ENCODE measurements at places on chromosomes 16 and 17.

DNA sequence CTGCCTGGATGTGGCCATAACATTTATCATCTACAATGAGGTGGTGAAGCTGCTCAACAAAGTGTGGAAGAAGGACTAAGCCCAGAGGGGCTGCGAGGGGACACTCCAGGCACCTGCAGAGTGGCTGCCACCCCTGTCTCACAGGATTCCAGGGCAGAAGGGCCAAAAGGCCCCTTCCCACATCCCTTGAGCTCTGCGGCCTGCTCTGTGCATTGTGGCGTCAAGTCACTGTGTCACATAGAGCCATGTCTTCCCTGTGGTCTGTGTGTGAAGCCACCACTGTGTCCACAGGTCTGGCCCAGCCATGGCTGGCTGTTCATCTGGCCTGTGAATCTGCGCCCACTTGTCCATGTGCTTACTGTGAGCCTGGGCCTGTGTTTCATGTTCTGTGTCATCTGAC is 1714.6 kb downstream of the TP53TG3F start:
- DNase-seq, result no peak

- DNase-seq, result no peak
These were observed 573 bp downstream of the CHST6 start for GRCh38 chr16:75494661-75495075.

GRCh38 chr17:9138161-9138717 is 116.9 kb downstream of the NTN1 start:
- DNase-seq, result no peak

DNA sequence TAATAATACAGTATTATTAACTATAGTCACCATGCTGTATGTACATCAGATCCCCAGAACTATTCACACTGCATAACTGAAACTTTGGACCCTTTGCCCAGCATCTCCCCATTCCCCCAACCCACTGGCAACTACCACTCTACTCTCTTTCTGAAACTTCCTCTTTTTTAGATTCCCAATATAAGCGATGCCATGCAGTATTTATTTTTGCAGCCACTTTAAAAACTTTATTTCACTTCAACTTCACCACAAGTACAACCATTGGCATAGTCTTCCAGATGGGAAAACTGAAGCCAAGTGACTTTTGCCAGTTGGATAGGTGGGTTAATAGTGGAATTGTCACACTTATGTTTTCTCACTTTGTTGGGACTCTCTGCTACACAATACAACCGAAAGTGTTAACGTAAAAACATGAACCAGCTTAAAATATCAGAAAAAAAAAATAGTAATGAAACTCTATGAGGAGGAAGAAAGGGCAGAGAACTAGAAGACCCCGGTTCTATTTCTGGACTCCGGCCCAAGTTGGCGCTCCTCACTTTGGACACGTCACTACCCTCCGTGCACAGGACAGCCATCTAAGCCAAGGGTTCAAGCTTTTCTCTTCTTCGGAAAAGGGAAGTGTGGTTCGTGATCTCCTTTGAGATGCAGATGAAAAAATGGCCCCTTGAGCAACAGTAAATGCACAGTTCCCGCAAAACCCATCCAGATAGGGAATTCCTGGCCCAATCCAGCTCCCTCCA is 743 bp downstream of the SHCBP1 start:
- DNase-seq, result no peak

DNA sequence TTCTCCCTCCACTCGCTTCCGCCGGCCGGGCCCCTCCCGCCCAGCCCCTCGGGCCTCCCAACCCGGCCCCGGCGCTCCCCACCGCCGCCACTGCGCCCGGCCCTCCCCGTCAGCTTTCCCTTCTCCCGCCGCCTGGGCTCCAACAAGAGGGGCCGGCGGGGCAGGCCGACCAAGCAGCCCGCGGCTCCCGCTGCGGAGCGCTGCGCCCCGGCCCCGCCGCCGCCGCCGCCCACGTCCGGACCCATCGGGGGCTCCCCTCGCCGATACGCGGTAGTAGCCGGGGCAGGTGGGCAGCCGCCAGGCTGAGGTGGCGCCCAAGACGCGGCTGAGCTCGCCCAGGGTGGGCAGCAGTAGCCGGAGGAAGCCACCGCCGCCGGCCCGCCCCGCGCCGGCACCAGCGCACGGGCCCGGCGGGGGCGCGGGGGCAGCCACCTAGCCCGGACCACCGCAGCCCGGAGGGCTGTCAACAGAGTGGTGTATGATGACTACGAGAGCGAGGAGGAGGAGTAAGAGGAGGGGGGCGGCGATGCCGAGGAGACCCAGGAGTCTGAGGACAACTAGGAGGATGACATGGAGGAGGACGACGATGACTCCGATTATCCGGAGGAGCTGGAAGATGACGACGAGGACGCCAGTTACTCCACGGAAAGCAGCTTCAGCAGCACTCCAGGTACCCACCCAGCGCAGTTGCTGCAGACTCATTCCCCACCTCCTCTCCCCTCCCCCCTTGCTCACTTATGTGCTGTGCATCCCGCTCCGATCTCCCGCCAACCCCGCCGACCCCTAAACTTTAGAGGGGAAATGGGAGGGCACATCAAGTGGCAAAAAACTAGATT is 498 bp downstream of the LRRC37B start:
- peak; percentile 35 for DNase-seq

- DNase-seq, result no peak
These were observed 264.1 kb downstream of the PHKB start for GRCh38 chr16:47725188-47725695.

DNA sequence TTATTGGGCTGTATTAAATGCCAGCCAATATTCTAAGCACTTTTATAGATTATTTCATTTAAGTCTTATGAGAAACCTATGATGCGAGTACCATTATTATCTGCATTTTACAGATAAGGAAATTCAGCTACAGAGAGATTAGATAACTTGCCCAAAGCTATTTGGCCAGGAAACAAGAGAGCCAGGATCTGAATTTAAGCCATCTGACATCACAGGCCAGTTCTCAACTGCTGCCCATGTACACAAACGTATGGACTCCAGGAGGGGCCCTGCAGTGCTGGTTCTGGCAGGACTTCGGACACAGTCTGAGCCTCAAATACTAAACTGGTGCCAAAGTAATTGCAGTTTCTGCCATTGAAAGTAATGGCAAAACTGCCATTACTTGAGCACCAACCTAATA is 40.2 kb downstream of the CPPED1 start:
- no peak for DNase-seq

- no peak for DNase-seq
These were observed 15.5 kb downstream of the CDH1 start for GRCh38 chr16:68752602-68753001.

GRCh38 chr17:6643451-6644125 is 2.7 kb downstream of the TXNDC17 start:
- DNase-seq, result no peak

GRCh38 chr16:85491058-85491771 is 121.9 kb upstream of the GSE1 start:
- no peak for DNase-seq

DNA sequence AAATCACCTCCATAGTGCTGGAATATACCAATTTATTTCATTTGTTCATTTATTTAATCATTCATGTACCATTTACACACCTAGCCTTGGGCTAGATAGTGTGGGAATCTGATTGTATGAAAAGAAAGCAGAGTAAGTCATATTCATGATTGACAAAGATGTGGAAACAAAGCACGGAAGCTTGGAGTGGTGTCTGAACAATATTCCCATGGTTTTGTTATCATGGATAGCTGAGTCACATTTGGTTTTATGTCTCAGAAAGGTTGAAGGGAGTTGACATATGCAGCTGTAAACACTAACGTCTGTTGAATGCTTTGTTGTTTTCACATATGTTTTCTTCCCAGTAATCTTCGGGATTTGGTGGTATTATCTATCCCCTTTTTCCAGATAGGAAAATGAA is 76.6 kb downstream of the MAP2K4 start:
- DNase-seq, result no peak

GRCh38 chr17:64277831-64278562 is 14.9 kb upstream of the TEX2 start:
- DNase-seq, result no peak

- peak; percentile 42 for DNase-seq
These were observed 33.6 kb downstream of the ELAC2 start for GRCh38 chr17:12983991-12984884.
